Smooth muscle cell of trachea (primary cell): ENCODE measurements at places on chromosomes 6 and 20. TPM values are rescaled to one million over a fixed set of nuclear protein-coding genes. Genes with fewer than 3 reads are reported as not detected.

UBE2J1 gene
- 22.5 and 23.1 TPM in 2 replicates for total RNA-seq

PTPRK gene
- 52.5 and 75.4 TPM in 2 replicates for total RNA-seq

SYTL3 gene
- total RNA-seq: 4.9 and 7.4 TPM in 2 replicates

ISM1 gene
- under 0.01 TPM in 1 of 2 replicates, not detected in the other for total RNA-seq

DLL1 gene
- total RNA-seq: 0.15 and 3.0 TPM in 2 replicates

BTNL2 gene
- total RNA-seq: not detected in 2 replicates

FAM210B gene
- 46.3 and 63.2 TPM in 2 replicates for total RNA-seq

SLC35F1 gene
- under 0.01 TPM in 1 of 2 replicates, not detected in the other for total RNA-seq

RAMACL gene
- 1.8 and 2.5 TPM in 2 replicates for total RNA-seq

CAPN11 gene
- total RNA-seq: 0.15 and 0.33 TPM in 2 replicates

SLC18B1 gene
- total RNA-seq: 6.0 and 11.5 TPM in 2 replicates

SAMD5 gene
- total RNA-seq: 0.99 and 2.6 TPM in 2 replicates

NOX3 gene
- not detected in 2 replicates for total RNA-seq

PRR18 gene
- total RNA-seq: not detected in 2 replicates

POPDC3 gene
- total RNA-seq: 14.3 and 22.5 TPM in 2 replicates

MEI4 gene
- not detected in 2 replicates for total RNA-seq

RPL7L1 gene
- total RNA-seq: 122 and 143 TPM in 2 replicates

SLC17A3 gene
- not detected in 2 replicates for total RNA-seq

ZNF512B gene
- 7.6 and 11.6 TPM in 2 replicates for total RNA-seq

SLC35D3 gene
- not detected in 2 replicates for total RNA-seq

PDYN gene
- total RNA-seq: not detected in 2 replicates

CENPB gene
- total RNA-seq: 149 and 205 TPM in 2 replicates

DYNLT2 gene
- 0.99 and 1.5 TPM in 2 replicates for total RNA-seq

COL9A1 gene
- not detected in 2 replicates for total RNA-seq

JARID2 gene
- 8.9 and 12.4 TPM in 2 replicates for total RNA-seq

LPIN3 gene
- total RNA-seq: 5.4 and 9.9 TPM in 2 replicates

IRAK1BP1 gene
- 3.8 and 5.4 TPM in 2 replicates for total RNA-seq

BTN2A1 gene
- 7.3 and 10.2 TPM in 2 replicates for total RNA-seq

PDE10A gene
- total RNA-seq: 1.5 and 2.5 TPM in 2 replicates

RGS17 gene
- 13.4 and 25.5 TPM in 2 replicates for total RNA-seq

PPP1R16B gene
- total RNA-seq: under 0.01 and 0.15 TPM in 2 replicates
